Fibroblast of the aortic adventitia (primary cell): ENCODE measurements at places on chromosomes 2 and 18. TPM values are rescaled to one million over a fixed set of nuclear protein-coding genes. Genes with fewer than 3 reads are reported as not detected.

The STK16 gene
- total RNA-seq: 16.7 and 40.2 TPM in 2 replicates

The SP5 gene
- not detected in 2 replicates for total RNA-seq

DNA sequence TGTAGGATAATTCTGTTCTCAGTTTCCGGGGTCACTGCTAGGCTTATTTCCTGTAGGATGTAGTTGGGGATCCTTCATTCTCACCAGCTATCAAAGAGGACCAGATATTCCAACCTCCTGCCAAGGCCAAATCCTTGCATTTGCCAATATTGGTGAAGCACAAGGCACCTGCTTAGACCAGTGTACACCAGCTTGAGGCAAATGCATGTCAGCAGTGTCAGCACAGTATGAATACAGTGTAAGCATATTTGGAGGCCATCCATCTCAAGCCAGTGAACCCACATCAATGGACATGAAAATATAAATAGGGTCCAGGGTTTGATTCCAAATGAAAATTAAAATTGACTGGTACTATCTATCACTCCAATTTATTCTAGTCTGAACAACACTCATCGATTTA lies 88.0 kb upstream of the MAPRE2 start:
- DNase-seq: no peak

The CCDC148 gene
- 0.72 and 9.1 TPM in 2 replicates for total RNA-seq

The ZC3H6 gene
- total RNA-seq: 2.9 and 7.5 TPM in 2 replicates

- DNase-seq: no peak
Measured at GRCh38 chr2:225602205-225602604, 202.7 kb downstream of the NYAP2 start.

The C2orf66 gene
- total RNA-seq: 0.27 TPM in 1 of 2 replicates, not detected in the other

DNA sequence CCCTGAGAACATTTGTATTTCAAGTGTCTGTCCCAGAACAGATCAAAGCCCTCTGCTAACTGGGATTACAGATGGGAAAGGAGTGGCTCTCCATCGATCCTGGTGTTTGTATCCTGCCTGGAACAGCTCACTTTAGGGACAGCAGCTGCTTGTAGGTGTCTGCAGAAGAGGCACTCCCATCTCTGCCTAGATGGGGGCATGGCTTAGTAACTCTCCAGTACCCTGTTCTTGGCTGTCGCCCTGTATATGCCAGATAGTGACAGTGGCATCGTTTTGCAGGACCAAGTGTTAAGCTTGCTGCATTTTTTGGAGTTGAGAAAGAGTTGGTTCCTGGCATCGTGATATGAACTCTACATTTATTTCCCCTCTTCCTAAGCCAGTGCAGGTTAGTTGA lies 189.9 kb downstream of the SH3RF3 start:
- DNase-seq: no peak

DNA sequence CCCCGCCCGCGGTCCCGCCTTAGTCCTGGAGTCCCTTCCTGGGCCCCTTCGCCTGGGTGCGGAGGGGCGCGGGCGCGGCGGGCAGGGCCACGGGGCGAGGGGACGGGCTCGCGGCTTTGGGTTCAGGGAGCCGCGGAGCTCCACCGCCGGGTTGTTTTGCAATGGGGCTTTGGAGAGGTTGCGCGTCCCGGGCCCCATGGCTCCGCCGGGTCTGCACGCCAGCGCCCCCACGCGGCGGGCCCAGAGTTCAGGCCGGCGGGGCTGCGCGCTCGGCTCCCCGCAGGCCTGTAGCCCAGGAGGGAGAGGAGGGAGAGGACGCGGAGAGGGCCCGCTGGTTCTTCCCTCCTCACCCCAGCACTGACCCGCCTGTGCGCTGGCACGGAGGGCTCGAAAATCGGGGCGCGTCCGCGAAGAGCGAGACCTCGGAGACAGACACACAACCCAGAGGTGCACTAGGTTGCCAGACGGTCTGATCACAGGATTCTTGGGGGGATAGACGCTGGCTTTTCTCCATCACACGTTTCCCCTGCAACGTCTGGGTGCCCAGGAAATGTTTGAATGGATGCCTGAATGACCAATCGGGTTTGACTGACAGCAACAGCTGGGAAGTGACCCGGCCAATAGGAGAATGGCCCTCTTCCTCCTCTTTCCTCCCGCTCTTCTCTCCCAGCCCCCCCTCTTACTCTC lies 4.9 kb upstream of the SIX2 start:
- DNase-seq: peak; percentile 65

The CCDC85A gene
- 0.45 and 1.8 TPM in 2 replicates for total RNA-seq

The MALL gene
- 10.1 and 442 TPM in 2 replicates for total RNA-seq

The IL36A gene
- 2.0 TPM in 1 of 2 replicates, not detected in the other for total RNA-seq

DNA sequence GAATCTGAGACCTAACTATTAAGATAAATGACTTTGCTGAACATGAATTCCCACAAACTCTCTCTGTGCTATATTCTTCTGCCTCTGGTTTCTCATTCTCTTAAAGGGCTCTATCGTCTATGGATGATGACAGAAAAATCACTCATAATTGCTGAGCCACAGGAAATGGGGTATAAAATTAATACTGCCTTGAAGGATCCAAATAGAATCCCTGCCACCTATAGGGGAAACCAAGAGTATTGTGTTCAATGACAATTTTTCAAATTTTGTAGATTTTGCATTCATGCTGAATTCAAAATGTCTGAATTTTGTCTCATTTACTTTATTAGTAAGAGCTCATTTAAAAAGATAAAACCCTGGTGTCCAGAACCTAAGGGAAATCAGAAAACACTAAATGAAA lies 235.8 kb downstream of the RBM43 start:
- no peak for DNase-seq

- peak; percentile 96 for DNase-seq
Measured at GRCh38 chr18:71036783-71037182, 747.9 kb downstream of the SOCS6 start.

DNA sequence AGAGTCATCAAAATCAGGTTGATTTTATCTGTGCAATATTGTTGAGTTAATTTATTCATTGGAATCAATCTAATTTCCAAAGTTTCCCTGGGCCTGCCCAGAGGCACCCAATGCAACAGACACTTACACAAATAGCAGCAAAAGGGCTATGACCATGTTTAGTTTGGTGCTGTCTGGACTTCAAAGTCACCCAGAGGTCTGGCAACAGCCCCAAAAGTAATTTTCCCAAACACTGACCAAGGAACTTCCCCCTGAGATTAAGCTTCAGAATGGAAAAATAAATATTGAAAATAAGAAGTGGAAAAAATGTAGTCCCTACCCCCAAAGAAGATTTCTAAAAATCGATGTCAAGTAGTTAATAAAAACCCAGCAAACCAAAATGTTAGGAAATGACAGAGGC lies 70.9 kb upstream of the RNF152 start:
- peak; percentile 44 for DNase-seq

- peak; percentile 8 for DNase-seq
Measured at GRCh38 chr2:36965751-36966369, 476 bp downstream of the STRN start.

DNA sequence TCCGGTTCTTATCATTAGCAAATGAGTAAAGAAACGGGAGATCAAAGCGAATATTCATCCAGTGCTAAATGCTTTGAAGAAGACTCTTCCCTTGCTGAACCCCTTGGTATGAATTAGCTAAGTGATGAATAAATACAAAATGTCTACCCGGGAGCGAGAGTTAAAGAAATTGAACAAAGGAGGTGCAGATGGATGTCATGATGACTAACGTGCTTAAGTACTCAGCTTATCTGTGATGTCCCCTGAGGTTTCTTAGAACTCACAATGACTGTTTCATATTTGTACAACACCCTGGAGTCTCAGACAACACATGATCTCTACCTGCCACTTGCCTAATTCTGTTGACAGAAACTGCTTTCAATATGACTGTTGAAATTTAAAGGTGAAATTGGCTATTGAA lies 148.5 kb downstream of the TMEM200C start:
- DNase-seq: no peak
